Cardiac ventricle fibroblast (primary cell): ENCODE measurements at places on chromosomes 2 and 18. TPM values are rescaled to one million over a fixed set of nuclear protein-coding genes. Genes with fewer than 3 reads are reported as not detected.

The CD28 gene
- not detected in 2 replicates for total RNA-seq

The KLHL30 gene
- total RNA-seq, result 0.06 TPM in 1 of 2 replicates, not detected in the other

The SLC4A3 gene
- 8.8 and 9.4 TPM in 2 replicates for total RNA-seq

The CCDC74A gene
- 5.5 and 6.9 TPM in 2 replicates for total RNA-seq

The CENPA gene
- total RNA-seq, result 0.87 and 1.9 TPM in 2 replicates

The SATB2 gene
- 1.4 and 1.8 TPM in 2 replicates for total RNA-seq

The MEP1B gene
- total RNA-seq, result not detected in 2 replicates

The MARCO gene
- total RNA-seq, result not detected in 2 replicates

The IL1A gene
- total RNA-seq, result 0.05 TPM in 1 of 2 replicates, not detected in the other

The SERPINB13 gene
- not detected in 2 replicates for total RNA-seq

The TPO gene
- not detected in 2 replicates for total RNA-seq

The CNTNAP5 gene
- not detected in 2 replicates for total RNA-seq

The GBX2 gene
- total RNA-seq, result not detected in 2 replicates

The FKBP1B gene
- 5.6 and 7.2 TPM in 2 replicates for total RNA-seq

The MYO1B gene
- total RNA-seq, result 59.3 and 59.9 TPM in 2 replicates

The IHH gene
- not detected in 2 replicates for total RNA-seq

The HAUS1 gene
- total RNA-seq, result 32.2 and 40.1 TPM in 2 replicates

The RAMP1 gene
- 16.5 and 37.2 TPM in 2 replicates for total RNA-seq

The RAB10 gene
- total RNA-seq, result 125 and 136 TPM in 2 replicates

The SGO2 gene
- 2.8 and 4.3 TPM in 2 replicates for total RNA-seq

The SKOR2 gene
- total RNA-seq, result not detected in 2 replicates

The GKN2 gene
- not detected in 2 replicates for total RNA-seq

The POTEJ gene
- not detected in 2 replicates for total RNA-seq

The PEX13 gene
- 14.0 and 16.6 TPM in 2 replicates for total RNA-seq
